ENCODE measurements at places on chromosomes 1 and 21.
A peak's percentile ranks its signal among the peaks of the same experiment; 100 is the strongest.

DNA sequence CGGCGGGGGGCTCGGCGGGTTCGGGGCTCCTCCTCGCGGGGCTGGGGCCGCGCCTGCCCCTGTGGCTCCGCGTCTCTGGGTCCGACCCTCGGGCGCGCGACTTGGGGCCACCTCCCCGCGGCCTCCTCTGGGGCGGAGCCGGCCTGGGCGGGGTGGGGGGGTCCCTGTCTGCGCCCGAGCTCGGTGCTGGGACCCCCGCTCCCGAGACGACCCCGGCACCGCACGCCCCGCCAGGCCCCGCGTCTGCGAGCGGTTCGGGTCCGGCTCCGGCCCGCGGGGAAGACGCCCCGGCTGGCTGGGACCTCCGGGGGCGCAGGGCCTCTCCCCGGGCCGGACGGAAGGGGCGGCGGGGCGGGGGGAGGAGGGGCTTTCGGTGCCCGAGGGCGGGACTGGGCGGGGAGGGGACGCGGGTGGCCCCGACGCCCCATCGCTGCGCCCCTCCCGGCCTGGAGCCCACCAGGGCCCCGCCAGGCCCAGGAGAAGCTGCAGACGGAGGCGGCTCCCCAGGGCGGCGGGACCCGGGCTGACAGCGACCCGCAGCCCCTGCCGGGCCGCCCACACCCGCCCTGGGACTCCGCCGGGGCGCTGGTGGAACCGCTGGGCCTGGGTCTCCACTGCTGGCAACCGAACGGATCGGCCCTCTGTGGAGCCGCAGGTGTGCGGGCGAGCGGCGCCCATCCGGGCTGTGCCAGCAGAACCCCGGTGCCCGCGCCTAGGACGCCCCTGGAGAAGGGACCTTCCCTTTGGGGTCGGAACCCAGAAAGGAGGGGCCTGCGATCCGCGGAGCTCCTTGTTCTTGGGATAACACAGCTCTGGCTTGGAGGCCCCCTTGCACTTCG lies 610 bp downstream of the COL6A2 start:
- DNase-seq, result no peak

GRCh38 chr1:20334103-20334502 lies 43.4 kb downstream of the VWA5B1 start:
- no peak for DNase-seq

GRCh38 chr1:9595156-9595967 lies 6.7 kb downstream of the TMEM201 start:
- no peak for DNase-seq

GRCh38 chr1:2344121-2344681 lies 47.2 kb downstream of the MORN1 start:
- no peak for DNase-seq

DNA sequence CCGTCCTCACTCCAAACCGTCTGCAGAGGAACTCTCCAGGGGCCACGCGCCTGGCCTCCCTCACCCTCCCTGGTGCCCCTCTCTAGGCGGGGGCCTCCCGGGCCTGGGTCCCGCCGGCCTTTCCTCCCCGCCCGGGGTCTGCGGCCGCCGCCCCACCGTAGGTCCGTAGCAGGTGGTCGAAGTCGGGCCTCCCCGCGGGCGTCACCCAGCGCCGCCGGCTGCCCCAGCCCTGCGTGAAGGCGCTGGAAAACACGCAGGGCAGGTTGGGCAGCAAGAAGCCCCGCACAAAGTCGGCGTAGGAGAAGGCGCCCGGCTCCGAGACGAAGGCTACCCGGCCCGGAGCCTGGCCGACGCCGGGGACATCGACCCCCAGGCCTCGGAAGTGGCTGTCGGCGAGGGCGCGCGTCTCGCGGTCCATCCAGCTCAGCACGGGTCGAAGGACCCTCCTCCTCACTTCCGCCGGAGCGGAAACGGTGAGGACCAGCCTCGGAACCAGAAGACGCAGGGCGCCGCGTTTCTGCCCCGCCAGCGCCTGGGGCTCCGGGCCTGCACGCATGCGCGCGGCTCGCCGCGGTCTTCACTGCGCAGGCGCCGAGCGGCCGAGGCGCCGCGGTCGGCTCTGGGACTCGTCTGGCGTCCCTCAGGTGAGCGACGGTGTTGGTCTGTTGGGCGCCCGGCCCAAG lies at the start of the genes JMJD4 and SNAP47:
Gene JMJD4 (minus strand): TSS at position 447 of the 683 bp plus-strand sequence. CDS start 29 bp downstream, at position 418.
Gene SNAP47 (plus strand): TSS at position 580 of the 683 bp plus-strand sequence. CDS start 12,302 bp downstream, outside the sequence.
- DNase-seq, result peak; percentile 89

GRCh38 chr1:223216074-223216473 lies 73.0 kb upstream of the TLR5 start:
- DNase-seq, result no peak

DNA sequence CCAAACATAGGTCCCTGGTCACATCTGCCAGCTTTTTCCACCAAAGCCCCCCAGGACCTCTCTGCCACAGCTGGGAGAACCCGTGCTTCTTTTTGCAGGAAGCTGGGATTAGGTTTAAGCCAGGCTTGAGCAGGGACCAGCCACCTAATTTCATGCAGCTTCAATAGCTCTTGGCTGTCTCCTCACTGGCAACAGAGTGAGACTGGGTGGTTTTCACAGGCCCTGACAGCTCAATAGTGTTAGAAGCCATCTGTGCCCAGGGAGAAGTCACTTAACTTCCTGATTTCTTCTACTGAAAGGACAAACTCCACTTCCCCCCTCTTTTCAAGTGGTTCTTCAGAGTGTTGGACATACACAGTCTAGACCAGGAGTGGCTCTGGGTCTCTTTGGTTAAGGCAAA lies 20.4 kb upstream of the SRSF4 start:
- DNase-seq, result no peak

- no peak for DNase-seq
Measured at GRCh38 chr1:26754086-26754874, 33.5 kb upstream of the PIGV start.

GRCh38 chr1:11595285-11595684 lies 58.9 kb downstream of the FBXO2 start:
- no peak for DNase-seq

DNA sequence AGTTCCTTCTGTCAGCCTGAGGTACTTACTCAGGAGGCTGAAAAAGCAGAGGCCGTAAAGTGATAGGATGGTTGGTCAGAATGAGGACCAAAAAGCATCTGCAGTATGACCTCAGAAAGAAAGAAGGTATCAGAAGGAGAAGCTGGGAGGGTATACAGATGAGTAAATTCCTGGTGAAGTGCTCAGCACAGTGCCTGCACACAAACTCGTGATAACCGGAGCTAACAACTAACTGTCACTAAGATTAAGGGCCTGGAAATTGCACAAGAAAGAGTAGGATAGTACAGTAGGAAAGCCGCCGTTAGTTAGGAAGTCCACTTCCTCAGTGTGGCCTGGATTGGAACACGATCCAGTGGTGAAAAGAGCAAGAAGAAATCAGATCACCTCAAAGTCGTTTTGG lies 62.6 kb downstream of the VPS26C start:
- no peak for DNase-seq

DNA sequence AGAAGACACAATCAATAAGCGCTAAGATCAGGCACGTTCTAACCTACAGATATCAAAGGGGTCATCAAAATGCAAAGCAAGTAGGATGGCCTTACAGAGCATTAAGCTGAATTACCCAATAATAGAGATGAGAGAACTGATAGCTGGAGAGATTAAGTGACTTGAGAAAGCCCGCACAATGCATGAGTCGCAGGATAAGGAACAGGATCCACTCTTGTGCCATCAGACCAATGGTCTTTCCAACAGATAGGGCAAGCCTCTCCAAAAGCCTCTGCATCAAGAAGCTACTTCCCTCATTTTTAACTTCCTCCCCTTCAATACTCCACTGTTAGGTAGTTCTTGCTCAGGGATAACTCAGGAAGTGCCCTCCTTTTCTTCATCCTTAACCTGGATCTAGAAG lies 2.6 kb downstream of the CHML start:
- DNase-seq, result no peak

- no peak for DNase-seq
Measured at GRCh38 chr1:65344171-65344814, 35.0 kb downstream of the DNAJC6 start.

DNA sequence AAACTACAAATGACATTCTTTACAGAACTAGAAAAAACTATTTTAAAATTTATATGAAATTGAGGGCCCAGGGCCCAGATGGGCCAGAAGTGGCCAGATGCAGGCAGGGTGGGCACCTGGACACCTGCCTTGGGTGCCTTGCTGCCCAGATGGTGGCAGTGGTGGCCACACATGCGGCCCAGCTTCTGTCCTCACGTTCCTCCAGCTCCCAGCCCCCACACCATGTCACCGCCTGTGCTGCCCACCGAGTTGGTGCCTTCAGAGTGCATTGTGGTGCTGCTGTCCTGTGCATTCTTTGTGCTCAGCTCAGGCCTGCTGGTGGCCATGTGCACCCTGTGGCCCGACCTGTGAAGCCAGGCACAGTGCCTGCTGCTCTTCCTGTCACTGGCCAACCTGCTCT lies 216.8 kb upstream of the CXADR start:
- DNase-seq, result no peak

- no peak for DNase-seq
Measured at GRCh38 chr1:42746436-42747105, 6.5 kb upstream of the CLDN19 start.

DNA sequence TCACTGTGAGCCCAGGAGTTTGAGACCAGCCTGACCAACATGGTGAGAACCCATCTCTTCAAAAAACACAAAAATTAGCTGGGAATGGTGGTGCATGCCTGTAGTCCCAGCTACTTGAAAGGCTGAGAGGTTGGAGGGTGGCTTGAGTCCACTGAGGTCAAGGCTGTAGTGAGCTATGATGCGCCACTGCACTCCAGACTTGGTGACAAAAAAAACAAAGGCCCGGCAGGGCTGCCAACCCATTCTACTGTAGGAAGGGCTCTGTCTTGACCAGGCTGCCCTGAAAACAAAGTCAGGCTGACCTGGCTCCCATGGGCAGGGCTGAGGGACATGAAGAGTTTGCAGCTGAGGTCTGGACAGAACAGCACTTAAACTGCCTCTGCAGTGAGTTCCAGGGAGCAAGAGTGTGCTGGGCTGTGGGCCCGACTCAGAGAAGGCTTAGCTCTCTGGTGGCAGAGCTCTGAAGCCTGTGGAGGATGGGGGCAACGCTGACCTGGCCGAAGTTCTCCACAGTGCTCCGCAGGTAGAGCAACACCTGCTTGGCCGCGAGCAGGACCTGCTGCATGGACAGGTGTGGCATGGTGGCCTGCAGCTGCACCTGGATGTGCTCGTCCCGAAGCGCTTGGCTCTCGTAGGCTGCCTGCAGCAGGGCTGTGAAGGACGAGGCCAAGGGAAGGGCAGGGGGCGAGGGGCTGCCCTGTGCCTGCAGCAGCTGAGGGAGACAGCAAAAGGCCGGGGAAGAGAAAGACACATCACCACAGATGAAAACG lies 42.4 kb downstream of the URB1 start:
- no peak for DNase-seq

GRCh38 chr1:39958403-39959200 lies 3.7 kb downstream of the MFSD2A start:
- no peak for DNase-seq

- no peak for DNase-seq
Measured at GRCh38 chr1:85846706-85847105, 138.5 kb upstream of the ZNHIT6 start.

DNA sequence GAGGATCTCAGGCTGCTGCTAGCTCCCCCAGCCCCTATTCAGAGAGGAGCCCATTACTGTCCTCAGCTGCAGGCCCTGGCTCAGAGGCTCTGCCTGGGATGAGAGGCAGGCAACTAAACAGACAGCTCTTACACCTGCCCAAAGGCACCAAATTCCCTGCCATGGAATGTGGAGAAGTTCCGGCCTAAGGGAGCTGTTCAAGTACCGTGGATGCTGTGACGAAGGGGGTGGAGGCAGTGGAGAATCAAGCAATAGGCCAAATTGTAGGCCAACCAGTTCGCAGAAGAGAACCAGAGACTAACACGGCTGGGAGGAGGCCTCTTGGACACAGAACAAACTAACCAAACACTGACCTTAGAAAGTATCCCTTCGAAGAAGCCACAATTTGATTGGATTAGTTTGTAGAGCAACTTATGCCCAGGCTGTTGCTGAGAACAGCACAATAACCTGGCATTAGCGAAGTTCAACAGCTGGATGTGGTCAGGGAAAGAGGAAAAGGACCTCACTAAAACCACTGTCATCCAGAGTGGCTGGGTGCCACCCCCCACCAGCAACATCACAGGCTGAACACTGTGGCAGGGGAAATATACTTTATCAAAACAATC lies 3.6 kb downstream of the C1orf174 start:
- DNase-seq, result no peak

DNA sequence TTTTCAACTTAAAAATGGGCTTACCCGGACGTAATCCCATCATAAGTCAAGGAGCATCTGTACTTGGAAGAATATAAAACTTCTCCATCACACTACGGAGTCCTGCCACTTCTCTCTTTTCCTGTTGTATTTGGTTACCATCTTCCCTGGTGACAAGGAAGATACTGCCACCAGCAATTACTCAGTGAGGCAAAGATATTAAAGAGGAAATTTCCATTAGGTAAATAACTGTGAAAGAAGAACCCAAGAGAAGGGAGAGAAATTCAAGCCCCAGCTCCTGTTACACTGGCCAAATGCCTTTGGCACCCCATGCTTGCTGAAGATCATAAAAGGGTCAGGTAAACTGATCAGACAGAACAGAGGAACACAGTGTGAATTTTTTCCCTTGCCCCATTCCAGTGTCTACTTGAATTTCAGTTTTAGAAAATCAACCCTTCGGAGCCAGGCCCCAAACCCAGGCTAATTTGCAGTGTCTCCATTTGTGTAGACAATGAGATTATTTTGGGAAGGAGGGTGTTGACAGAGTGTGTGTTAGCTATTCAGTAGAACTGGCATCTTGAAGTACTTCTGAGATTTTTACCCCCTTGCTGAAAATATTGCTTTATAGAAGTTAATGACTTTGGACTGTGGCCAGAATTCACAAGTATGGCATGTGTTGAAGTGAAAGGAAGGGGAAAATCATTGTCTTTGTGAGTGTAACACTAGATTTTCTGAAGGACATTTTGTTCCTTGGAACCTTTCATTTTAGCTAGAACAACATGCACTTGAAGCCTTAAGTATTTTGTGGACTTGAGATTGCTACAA lies 167.1 kb downstream of the DHRS3 start:
- DNase-seq, result no peak

DNA sequence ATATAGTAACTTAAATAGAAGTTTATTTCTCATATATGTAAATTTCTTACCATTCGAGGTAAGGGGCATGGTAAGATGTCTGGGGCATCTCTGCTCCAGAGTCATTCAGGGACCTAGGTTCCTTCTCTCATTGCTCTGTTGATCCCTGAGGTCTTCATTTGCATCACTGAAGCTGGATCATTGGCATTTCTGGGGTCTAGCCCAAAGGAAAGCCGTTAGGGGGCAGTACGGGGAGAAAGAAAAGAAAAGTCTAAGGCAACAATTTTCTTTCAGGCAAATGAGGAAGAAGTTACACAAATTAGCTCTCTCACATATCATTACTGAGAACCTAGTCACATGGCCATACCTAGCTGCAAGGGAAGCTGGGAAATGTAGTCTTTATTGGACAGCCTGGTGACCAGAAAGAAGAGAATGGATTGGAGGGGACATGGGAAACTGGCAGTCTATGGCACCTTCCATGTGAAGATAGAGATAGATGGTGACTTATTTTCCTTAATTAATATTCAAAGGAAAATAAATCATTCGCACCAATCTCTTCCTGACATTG lies 10.2 kb upstream of the SUSD4 start:
- no peak for DNase-seq

DNA sequence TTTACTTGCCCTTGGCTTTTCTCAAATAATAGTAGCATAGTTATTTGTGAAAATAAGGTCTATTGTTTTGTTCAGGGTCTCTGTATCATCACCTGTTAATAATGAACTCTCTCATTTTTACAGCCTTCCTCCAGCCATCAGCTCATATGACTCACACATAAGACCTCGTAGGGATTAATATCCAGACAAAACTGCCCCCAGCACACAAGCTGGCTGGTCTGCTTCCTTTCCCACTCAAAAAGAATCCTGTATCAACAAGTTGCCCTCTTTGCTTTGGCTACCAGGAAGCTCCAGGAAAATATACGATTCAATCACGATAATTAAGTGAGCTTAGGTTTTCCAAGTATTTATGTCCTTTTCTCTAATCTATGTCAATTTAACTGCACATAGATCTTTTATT lies 119.2 kb downstream of the DMRTB1 start:
- DNase-seq, result no peak
